ENCODE measurements at places on chromosomes 3 and 15.

- DNase-seq = no peak
Observed at GRCh38 chr3:128492671-128493569, at the start of gene GATA2. GATA2 (minus strand) TSS chr3:128493201; CDS start chr3:128487031, 6,170 bp downstream.

GRCh38 chr3:21508246-21508645 is 242.8 kb downstream of the ZNF385D start:
- no peak for DNase-seq

GRCh38 chr15:59801649-59802048 is 112.5 kb upstream of the BNIP2 start:
- DNase-seq = no peak

GRCh38 chr3:38597502-38598060 is 51.9 kb downstream of the SCN5A start:
- no peak for DNase-seq

- no peak for DNase-seq
Observed at GRCh38 chr15:86611417-86612040, 531.9 kb downstream of the AGBL1 start.

- DNase-seq = no peak
Observed at GRCh38 chr15:63408524-63408923, 26.9 kb upstream of the CA12 start.

DNA sequence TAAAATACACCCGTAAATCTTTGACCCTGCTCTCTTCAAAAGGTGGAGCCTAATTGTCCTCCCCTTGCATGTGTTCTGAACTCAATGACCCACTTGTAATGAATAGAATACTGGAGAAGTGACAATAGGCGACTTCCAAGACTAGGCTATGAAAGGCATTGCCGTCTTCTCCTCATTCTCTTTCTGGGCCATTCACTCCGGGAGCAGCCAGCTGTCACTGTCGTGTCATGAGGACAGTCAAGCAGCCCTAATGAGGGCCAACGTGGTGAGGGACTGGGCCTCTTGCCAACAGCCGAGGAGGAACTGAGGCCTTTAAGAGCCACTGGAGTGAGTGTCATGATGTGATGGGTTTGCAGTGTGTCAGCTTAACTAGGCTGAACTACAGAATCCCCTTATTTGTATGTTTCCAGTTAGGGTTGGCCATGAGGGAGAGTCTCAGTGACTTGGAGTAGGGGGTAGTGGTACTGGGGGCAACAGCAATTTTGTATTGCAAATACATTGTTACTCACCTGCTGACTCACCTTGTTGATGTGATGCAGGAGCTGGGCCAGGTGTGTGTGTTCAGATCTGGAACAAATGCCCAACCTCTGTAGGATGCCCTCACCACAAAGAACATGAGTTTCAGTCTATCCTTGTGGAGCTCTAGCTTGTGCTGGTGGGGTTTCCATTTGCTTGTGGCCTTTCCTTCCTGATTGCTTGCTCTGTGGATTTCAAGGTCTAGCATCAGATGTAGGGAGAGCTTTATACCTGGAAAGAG is 188.5 kb upstream of the PROK2 start:
- no peak for DNase-seq

DNA sequence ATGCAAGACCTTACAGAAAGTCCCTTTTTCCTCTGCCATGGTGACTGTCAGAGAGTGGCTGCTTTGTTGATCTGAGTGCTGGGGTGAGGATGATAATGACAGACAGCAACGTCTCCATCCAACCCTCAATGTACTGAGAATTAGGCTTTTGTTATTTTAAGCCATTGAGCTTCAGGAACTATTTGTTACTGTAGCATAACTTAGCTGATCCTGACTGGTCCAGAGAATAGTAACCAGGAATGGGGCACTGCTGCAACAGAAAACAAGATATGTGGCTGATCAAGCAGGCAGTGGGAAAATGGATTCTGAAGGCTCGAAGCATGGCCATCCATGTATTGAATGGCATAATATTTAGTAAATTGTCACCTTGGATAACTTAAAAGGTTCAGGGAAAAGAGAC is 5.2 kb upstream of the KLF13 start:
- no peak for DNase-seq

- DNase-seq = no peak
Observed at GRCh38 chr3:174156200-174156599, 702.9 kb upstream of the NAALADL2 start.

DNA sequence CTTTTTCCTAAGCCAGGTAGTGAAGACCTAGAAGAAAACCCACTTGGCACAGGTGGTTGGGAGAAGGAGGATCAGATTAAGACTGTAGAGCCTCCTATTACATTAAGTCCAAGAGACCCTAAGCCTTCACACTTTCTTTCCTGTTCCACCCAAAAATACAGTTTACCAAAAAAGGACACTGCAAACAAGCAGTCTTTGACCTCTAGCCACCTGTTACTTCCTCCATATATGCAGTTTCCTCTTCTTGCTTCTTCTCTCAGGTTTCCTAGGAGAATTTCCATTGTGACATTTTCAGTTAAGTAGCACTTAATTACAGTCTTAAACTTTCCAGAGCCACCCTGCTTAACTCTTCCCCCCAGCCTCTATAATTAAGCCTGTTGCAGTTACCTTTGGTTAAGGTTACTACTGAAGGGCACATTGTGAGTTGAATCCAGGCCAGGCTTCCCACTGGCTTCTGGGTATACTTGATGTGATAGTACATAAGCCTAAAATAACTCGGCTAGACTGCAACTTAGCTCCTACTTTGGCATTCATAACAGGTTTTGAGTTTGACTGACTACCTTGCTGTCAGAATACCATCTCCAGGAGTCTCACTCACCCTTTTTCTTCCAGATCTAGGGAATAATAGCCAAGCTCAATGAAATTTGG is 114.2 kb upstream of the UMPS start:
- no peak for DNase-seq

GRCh38 chr15:80440024-80440423 is 35.8 kb downstream of the ARNT2 start:
- no peak for DNase-seq

DNA sequence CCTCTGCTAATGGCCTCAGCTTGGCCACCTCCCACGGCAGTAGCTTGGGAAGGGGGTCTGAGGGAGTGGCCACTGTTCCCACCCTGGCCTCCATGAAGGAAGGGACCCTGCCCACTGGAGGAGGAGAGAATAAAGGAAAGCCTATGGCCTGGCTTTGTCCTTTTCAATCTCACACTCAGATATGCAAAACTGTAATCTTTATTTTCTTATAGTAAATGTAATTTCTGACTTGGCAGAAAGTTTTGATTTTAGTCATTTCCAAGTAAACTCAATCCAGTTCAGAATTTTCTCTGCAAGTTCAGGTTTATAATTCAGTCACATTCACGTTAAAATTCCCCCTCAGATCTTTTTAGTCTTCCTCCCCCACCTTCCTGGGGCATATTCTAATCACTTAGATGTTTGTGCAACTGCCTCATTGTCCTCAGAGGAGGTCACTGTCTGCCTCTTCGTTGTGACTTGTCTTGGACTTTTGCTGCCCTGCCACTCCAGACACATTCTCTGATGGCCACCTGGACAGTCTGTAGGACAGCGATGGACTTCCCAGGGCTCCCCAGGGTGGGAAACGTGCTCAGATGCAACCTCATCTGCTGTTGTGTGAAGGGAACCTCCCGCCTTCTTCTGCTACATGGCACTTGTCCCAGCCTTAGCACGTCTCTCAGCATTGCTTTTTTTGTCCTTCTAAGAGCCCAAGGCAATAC is 222.8 kb upstream of the TBL1XR1 start:
- no peak for DNase-seq

DNA sequence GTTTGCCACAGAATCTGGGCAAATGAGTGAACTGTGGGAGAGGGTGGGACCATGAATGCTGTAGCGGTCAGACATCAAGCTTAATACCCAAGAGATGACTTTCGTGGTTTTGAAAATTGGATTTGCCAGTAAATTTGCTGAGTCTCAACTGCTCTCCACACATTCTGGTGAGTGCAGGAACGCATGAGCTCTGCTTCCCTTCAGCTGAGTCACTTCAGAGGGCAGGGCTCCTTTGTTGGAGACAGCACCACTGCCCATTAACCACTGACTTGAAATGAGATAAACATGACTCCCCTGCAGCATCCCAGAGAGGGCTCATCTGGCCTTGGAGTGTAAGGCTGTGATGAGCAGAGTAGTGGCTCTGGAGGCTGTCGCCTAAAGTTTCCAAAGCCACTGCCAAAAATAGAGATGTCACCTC is 22.6 kb downstream of the RARRES1 start:
- DNase-seq = no peak

- DNase-seq = no peak
Observed at GRCh38 chr3:71563827-71564226, 19.7 kb downstream of the FOXP1 start.

DNA sequence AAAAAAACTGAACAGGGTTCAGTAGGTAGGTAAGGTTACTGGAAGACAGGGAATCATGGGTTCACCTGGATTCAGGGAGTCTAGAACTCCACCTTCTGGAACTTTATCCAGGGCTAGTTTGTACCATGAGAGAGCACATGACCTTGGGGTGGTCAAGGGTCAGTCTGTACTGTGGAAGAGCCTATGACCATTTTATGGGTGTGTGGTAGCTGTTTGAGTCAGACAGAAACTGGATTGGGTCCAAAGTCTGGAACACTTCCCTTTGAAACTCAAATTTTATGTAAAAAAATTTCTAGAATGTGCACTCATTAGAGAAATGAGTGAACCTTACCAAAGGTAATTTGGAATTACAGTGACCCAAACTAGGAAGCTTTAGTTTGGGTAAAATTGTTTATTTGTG is 486.0 kb upstream of the AGTR1 start:
- no peak for DNase-seq

GRCh38 chr15:56886363-56886931 is 32.0 kb upstream of the TCF12 start:
- no peak for DNase-seq

DNA sequence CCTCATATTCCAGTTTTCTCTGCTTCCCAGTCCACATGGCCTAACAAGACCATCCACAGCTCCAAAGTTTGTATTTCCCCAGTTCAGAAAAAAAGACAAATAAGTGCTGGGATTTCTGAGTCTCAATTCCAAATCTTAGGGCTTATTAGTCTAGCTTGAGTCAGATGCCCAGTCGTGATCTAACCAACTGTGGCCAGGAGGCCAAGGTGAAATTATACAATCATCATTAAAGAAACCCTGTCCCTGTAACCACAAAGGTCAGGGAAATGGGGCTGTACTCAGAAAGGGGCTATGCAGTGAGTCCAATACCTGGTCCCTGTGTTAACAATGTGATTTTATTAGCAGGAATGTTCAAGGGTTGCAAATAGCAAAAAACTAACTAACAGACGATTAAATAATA is 40.5 kb upstream of the MITF start:
- DNase-seq = no peak

GRCh38 chr3:195911041-195911945 is 2.9 kb upstream of the TNK2 start:
- no peak for DNase-seq

DNA sequence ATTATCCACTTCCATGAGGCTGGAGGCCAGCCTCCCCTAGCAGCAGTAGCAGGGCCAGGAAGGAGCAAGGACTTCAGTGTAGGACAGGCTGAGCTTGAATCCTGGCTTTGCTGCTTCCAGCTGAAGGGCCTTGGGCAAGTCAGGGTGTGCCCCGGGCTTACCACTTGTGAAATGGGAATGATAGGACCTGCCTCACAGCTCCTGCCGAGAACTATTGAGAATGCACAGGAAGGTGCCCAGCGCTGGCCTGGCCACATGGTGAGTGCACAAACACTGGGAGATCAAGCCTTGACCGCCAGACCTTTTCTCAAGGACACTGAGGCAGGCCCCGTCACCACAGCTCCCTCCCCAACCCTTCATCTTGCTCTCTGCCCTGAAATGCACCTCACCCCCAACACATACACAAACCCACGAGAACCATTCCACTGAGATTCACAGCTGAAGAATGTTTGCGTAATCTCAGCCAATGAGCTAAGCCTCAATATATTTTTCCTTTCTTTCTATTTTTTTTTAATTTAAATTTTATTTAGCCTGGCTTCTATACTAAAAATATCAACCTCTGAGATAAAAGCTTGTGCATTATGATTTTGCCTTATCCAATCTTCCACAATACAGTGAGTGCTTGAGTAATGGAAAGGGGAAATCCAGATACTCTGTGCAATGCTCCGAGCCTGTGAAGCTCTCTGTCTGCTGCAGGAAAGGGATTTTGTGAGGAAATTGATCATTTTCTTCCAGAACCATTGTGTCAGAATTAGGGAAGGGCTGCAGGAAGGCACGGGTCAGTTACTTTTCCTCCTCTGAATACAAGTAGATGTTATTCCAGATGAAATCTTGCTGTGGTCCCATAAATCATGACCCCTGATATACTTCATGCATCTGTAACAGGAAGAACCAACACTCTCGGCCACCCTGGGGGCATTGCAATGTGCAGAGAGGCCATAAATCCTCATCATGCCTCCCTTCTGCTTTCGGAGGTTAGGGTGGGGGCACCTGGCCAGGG is 193.9 kb downstream of the TLE3 start:
- no peak for DNase-seq
